ENCODE measurements at places on chromosomes 7 and 10. TPM values are rescaled to one million over a fixed set of nuclear protein-coding genes. Genes with fewer than 3 reads are reported as not detected.

MBLAC1 gene
- 2.9 TPM for total RNA-seq

OR2A5 gene
- total RNA-seq, result not detected

MSS51 gene
- 0.48 TPM for total RNA-seq

SH2D4B gene
- total RNA-seq, result not detected

NODAL gene
- total RNA-seq, result not detected

CALCR gene
- total RNA-seq, result not detected

C7orf33 gene
- total RNA-seq, result not detected

VIPR2 gene
- total RNA-seq, result not detected

FOXI2 gene
- not detected for total RNA-seq

ZP3 gene
- total RNA-seq, result 20.0 TPM

NPY gene
- not detected for total RNA-seq

GPR15LG gene
- total RNA-seq, result not detected

NKX1-2 gene
- total RNA-seq, result not detected

HMX2 gene
- 0.10 TPM for total RNA-seq

Data from A549 treated with CpdA at 1 μM for 4 hours (cell line).